NCI-H1105 (cell line): ENCODE measurements at places on chromosomes 1 and 21.

DNA sequence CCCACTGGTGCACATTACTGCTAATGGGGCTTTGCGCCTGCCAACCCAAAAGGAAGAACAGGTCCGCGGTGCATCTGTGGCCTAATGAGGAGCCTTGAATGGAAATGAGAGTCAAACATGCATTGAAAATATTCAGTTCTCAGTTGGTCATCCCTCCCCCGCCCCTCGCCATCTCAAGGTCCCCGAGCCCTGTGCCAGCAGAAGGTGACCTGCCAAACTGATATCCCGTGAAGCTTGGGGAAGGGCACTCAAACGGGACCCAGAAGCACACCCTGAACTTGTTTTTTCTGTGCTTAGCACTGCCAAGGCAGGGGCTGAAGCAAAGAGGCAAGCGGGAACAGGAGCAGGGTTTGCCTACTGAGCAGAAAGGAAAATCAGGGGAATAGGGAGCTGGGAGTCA, 67.9 kb upstream of the ZNF648 start:
- no peak for DNase-seq

GRCh38 chr1:109304226-109304920, 2.4 kb downstream of the MYBPHL start:
- no peak for DNase-seq

GRCh38 chr1:2541619-2542245, 11.7 kb upstream of the HES5 start:
- no peak for DNase-seq

GRCh38 chr1:227010645-227011044, 70.6 kb downstream of the COQ8A start:
- no peak for DNase-seq

- no peak for DNase-seq
Measured at GRCh38 chr1:156755527-156755950, 4.1 kb upstream of the HDGF start.

- DNase-seq: no peak
Measured at GRCh38 chr1:246797597-246797996, 73.4 kb downstream of the SCCPDH start.

DNA sequence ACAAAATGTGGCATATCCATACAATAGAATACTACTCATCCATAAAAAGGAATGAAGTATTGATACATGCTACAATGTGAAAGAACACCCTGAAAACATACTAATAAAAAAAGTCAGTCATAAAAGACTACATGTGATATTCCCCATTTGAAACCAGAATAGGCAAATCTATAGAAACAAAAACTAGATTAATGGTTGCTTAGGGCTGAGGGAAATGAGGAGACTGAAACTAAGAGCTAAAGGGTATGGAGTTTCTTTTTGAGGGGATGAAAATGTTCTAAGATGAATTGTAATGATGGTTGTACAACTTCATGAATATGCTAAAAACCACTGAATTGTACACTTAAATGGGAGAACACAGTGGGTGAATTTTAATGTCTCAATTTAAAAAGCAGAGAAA, 50.9 kb downstream of the ACBD6 start:
- DNase-seq: no peak

GRCh38 chr1:159714529-159714928, at the start of gene CRP:
CRP (minus strand) TSS chr1:159714589; CDS start chr1:159714485, 104 bp downstream.
- no peak for DNase-seq

- DNase-seq: no peak
Measured at GRCh38 chr1:64280001-64280400, 76.6 kb downstream of the UBE2U start.

DNA sequence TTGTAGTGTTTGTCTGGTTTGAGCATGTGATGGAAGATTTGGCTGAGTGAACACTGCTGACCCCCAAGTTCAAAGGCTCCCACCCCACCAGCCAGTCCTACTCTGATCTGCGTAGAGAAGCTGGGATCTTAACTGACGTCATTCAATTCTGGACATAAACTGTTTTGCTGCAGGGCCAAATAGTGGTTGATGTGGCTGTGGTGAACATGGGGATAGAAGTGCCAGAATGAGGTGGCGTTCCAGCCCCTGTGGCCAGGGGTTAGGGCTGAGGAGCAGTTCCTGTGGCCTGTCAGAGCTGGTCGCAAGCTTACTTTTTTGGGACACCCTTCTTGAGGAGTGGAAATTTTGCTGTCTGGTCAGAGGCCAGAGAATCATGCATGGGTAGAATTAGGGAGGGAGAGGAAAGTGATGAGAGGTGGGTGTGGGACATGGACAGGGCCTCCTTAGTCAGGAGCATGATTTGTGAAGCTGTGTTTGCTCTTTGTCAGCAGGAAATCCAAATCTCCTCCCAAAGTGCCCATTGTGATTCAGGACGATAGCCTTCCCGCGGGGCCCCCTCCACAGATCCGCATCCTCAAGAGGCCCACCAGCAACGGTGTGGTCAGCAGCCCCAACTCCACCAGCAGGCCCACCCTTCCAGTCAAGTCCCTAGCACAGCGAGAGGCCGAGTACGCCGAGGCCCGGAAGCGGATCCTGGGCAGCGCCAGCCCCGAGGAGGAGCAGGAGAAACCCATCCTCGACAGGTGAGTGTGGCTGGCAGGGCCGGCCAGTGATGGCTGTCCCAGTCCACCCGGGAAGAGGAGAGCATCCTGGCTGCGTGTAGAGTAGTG, 25.9 kb downstream of the SZRD1 start:
- no peak for DNase-seq

DNA sequence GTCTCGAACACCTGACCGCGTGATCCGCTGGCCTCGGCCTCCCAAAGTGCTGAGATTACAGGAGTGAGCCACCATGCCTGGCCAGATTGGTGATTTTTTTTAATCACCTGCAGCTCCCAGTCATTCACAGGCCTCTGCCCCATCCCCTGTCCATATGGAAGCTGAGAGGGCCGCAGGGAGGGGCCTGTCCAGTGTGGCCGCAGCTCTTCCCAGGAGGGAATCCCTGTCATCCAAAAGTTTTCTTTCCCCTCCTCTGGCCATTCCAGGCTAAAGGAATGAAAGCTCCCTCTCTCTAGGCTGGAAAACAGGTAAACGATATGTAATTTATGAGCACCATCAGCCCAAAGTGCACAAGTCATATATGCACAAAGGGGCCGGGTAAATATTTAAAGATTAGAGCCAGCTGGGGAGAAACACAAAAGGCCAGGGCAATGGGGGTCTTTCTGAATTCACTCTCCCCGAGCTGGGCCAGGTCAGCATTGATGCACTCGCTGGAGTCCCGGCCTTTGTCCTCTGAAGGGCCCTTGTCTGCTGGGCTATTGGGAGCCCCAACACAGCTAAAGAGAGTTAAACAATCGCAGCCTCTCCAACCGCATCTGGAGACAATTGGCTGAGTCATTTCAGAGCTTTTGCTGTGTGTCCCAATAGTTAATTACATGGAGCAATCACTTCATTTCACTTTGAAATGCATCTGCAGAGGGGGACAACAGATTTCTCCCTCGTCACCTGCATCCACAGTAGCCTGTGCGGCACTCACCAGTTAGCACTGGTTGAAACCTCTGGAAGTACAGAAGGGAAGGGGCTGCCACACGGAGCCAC, 3.8 kb upstream of the HES3 start:
- DNase-seq: no peak

DNA sequence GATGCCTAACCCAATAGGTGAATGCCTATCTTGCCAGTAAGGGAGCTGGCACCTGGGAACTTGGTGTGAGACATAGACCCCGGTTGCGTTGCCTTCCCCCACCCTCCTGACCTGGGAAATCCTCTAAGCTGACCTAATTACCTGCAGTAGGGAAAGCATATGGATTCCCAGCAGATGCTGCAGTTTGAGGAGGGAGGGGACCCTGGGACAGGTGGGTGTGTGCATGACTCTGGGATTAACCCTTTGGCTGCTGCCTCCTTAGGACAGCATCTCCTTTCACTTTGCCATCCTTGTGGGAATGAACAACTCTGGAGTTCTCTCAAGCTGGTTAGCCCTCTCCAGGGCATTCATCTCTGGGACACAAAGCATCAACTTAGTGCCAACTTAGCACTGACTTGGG, 16.4 kb upstream of the NFASC start:
- no peak for DNase-seq

- no peak for DNase-seq
Measured at GRCh38 chr1:173424782-173425407, 52.2 kb upstream of the PRDX6 start.

GRCh38 chr1:53614231-53615021, 124.5 kb downstream of the GLIS1 start:
- DNase-seq: no peak

GRCh38 chr1:20172033-20172590, 13.8 kb upstream of the UBXN10 start:
- DNase-seq: no peak

DNA sequence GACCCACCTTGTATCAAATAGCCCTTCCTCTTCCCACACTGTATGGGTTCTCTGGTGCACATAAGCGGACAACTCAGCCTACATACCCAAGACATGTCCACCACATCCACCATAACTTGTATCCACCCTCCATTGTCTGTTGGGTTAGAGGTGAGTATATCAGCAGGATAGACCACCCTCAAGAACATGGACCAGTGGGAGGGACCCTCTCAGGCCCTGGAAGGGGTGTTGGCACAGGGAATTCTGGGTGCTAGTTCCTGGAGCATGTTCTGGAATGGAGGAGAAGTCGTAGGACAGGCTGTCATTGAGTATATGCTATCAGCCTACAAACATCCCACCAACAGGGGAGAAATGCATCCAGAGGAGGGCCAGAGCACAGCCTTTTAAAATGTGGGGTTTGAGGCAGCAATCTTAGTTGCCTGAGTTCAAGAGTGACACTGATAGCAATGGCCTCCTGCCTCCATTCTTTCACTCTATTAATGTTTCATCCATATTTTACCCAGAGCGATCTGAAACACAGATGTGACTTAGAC, 7.5 kb downstream of the CD55 start:
- no peak for DNase-seq

- DNase-seq: no peak
Measured at GRCh38 chr1:4755301-4755845, 101.0 kb downstream of the AJAP1 start.

- DNase-seq: no peak
Measured at GRCh38 chr1:159911326-159912070, 11.5 kb upstream of the CFAP45 start.

- DNase-seq: no peak
Measured at GRCh38 chr1:230923176-230923575, 54.9 kb upstream of the C1orf198 start.

DNA sequence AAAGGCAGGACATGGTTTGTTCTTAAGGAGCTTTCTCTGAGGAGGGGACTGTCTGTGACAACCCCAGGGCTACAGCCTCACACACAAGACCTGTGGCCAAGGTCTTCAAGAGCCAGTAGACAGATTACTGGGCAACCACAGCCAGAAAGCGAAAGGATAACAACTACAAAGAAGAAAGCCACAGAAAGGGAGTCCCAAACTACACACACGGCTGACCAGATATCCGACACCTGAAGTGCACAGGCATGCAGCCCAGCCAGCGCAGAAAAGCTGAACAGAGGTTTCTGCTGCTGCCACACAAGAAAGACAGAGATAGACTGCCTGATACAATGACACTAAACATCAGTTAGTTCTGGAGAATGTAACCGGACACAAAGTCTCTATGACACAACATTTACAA, 21.4 kb upstream of the NADK start:
- DNase-seq: no peak

- no peak for DNase-seq
Measured at GRCh38 chr1:111669268-111669667, 49.7 kb downstream of the RAP1A start.

GRCh38 chr1:223153177-223154119, 10.4 kb upstream of the TLR5 start:
- no peak for DNase-seq

GRCh38 chr21:37496972-37497371, 130.4 kb downstream of the DYRK1A start:
- DNase-seq: no peak

DNA sequence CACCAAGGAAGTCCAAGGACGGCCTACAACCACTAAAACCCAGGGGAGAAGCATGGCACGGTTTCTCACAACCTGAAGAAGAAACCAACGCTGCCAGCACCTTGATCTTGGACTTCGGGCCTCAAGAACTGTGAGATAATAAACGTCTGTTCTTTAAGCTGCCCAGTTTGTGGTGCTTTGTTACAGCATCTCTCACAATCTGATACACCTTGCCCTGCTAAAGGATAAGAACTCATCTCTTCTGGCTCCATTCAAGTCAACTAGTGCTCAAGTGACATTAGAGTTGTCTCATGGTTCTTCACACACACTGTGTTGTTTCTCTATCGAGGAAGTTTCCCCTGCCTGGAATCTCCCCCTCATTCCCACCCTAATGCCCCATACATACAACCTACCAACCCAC, 314.4 kb upstream of the RUNX1 start:
- DNase-seq: no peak

DNA sequence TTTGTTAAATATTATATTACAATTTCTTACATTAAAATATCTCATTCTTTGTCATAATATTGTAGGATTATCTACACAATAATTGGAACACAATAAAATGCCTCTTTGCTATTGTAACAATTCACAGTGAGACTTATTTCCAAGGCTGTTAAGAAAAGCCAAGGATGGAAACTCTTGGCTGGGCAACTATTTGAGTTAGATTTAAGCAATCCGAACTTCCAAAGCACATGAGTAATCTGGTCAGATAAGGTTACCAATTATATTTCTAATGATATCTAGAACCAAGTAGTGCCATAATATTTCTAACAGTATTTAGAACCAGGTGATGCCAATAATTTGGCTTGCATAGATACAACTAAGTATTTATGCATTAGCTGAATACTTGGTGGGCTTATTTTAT, 154.7 kb upstream of the KCNK2 start:
- DNase-seq: no peak

DNA sequence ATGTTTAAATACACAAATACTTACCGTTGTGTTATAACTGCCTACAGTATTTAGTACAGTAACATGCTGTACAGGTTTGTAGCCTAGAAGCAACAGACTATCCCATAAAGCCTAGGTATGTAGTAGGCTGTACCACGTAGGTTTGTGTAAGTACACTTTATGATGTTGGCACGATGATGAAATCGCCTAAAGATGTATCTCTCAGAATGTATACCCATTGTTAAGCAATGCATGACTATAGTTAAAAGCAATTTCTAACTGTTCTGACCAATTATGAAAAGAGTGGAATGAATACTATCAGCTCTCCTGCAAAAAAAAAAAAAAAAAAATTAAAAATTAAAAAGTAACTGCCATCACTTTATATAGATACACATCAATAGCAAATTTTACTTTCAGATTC, 11.4 kb downstream of the HP1BP3 start:
- DNase-seq: no peak

GRCh38 chr1:20484519-20485462, 1.2 kb downstream of the CAMK2N1 start:
- DNase-seq: peak; percentile 44

DNA sequence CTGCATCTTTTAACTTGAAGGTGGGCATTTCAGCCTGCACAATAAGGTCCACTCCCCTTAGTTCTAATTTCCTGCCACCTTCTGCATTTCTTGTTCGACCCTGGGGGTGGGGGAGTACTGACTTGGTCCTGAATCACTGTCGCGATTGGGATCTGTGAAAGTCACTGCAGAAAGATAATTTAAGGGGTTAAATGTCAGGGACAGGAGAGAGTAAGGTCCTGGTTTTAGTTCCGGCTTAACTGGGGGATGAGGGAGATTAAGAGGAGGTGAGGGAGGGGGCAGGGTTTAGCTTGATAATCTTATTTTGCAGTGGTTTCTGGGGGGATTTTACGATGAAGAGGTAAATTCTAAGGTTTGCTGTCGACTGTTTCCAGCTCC, 128.1 kb downstream of the MRPS6 start:
- no peak for DNase-seq

- no peak for DNase-seq
Measured at GRCh38 chr1:241077386-241078147, 279.4 kb downstream of the RGS7 start.

GRCh38 chr1:244075247-244075722, 24.2 kb downstream of the ZBTB18 start:
- DNase-seq: no peak
